NB4 (cell line): ENCODE measurements at places on chromosomes 13 and 19.

DNA sequence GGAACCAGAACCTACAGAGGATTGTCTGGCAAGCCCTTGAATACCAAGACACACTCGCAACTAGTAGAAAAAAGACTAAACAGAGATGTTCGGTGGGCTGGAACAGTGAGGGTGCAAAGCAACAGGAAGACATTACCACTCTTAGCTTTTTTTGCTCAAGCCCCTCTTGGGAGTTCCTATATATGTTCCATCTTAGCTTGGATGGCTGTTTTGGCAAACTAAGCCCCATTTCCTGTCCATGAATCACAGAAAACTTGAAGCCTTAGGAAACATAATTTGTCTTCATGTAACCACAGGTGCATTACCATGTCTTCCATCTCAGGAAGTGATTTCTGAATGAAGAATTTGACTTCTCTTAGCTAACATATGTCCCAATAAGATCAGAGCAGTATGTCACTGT, 446.3 kb downstream of the OLFM4 start:
- no peak for DNase-seq

DNA sequence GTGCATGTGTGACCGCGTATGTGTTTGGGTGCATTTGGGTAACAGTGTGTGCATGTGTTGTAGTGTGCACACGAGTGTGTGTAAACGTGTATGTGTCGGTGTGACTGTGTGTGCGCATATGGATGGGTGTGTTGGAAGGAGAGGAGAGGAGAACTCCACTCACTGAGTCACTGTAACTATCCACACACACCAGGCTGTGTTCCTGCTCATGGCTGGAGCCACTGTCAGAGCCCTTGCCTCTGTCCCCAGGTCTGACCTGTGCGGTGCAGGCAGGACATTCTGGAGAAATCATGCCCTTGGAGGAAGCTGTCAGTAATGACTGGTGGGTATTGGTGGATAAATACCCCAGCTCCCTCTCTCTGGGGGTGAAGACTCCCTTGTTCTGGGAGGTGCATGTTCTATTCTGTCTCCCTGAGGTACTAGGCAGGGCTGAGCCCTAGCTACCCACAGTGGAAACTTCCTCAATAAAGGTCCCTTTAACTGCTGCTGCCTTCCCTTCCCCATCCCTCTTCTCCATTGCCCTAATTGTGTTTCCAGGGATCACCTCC, 48.4 kb downstream of the CYP4F22 start:
- no peak for DNase-seq

DNA sequence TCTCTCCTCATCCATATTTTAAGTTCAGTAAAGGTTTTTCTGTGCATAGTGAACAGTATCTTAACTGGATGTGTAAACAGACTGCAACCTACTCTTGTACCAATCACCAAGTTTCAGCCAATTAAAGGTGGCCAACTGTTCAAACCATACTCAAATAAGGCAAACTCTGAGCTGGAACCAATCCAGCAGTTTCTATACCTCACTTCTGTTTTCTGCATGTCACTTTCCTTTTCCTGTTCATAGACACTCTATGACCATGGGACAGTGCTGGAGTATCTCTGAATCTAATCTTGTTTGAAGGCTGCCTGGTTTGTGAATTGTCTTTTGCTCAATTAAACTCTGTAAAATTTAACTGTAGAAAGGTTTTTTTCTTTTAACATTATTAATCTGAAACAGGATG, 470.3 kb upstream of the SLITRK6 start:
- no peak for DNase-seq

- no peak for DNase-seq
Observed at GRCh38 chr13:64930636-64931035, 2299.5 kb downstream of the PCDH9 start.

GRCh38 chr13:66996503-66996902, 233.6 kb downstream of the PCDH9 start:
- no peak for DNase-seq

DNA sequence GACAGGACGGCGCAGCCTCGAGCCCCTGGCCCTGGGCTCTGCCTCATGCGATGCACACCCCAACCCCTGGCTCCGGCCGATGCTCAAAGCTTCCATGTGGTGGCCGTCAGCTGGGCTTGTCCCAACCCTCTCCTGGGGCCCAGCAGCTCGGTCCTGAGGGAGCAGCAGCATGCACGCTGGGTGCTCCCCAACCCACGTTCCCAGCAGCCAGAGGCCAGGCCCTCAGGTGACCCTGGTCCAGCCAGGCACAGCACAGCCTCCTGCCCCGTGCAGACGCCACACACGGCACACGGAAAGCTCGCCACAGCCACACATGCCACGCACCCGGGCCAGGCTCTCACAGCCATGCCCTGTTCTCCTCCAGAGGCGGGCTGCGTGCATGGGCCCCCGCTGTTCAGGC, 60.7 kb downstream of the IER2 start:
- DNase-seq = no peak

- peak; percentile 27 for DNase-seq
Observed at GRCh38 chr13:98026457-98026857, 73.0 kb downstream of the IPO5 start.

DNA sequence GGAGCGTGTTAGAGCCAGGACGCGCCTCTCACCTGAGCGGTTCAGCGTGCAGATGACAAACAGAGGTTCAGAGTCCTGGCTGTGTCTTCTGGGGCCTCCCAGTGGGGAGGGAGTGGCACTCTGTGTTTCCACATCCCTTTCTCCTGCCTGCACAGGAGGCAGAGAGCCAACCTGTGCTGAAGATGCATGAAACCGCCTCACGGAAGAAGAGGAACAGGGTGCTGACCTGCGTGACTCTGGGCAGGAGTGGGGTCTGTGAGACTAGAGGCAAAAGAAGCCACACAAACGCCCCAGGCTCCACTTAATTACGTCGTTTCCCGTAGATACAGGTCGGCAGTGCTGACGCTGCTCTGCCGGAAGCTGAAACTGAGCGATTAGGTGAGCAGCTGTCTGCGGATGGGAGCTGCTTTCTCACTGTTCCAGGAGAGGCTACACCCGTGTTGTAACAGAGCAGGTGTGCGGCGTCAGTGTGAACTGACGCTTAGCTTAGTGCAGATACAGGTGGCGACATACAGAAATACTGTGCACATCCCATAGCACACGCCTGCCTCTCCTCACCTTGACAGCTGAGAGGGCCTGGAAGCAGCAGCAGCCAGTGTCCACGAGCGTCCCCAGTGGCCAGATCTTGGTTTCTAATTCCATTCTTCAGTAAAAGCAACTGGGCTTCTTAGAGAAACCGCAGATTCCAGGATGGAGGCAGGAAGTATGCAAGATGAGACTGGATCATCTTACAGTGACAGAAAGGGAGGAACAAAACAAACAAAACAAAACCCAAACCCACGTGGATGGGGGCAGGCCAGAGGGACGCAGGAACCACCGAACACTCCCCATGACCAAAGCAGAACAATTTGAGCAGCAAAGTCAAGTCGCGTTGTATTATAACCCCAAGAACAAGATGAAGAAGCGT, 37.7 kb upstream of the MCF2L start:
- DNase-seq = peak; percentile 43

GRCh38 chr19:52099497-52100138, 4.1 kb upstream of the ZNF841 start:
- no peak for DNase-seq

- no peak for DNase-seq
Observed at GRCh38 chr13:44431150-44431549, 57.5 kb downstream of the SERP2 start.

DNA sequence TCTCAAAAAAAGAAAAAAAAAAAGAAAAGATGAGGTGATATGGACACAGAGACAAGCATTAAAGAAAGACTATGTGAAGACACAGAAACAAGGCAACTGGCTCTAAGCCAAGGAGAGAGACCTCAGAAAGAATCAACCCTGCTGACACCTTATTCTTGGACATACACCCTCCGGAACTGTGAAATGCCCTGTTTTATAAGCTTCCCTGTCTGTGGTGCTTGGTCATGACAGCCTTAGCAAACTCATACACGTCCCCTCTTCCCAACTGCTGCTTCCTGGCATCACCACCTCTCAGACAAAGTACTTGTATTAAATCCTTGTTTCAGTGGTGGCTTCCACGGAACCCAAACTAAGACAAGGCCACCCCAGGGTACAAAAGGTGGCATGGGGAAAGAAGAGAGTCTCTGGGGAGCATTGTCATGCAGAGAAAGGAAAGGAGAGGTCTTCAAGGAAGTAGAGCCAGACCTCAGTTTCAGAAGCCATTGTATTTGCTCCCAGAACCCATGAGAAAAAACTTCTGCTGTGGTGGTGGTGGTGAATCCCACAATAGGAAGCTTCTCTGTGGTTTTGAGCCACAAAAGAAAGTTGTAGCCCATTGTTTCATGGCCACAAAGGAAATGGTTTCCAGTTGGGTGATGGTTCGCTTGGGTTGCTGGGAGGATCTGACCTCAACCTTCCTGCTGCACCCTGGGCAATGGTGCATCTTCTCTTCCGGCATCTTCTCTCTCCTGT, 16.3 kb upstream of the TSPAN16 start:
- peak; percentile 98 for DNase-seq

DNA sequence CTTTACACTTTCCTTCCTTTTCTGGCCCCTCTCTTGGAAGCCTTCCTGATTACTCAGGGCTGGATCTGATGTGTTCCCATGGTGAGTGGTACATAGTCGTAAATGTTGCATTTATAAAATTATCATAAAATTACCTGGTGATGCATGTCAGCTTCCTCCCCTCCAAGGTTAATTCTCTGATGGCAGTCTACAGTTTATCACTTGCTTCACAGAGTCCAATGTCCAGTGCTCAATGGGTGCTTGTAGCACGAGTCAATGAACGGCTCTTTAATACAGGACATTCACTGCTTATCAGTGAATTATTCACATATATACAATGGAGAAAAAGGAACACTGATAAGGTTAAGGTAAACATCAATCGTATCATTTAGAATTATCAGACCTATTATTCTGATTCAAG, 27.0 kb upstream of the OXGR1 start:
- DNase-seq = no peak

GRCh38 chr13:94556041-94556440, 39.9 kb downstream of the TGDS start:
- no peak for DNase-seq

DNA sequence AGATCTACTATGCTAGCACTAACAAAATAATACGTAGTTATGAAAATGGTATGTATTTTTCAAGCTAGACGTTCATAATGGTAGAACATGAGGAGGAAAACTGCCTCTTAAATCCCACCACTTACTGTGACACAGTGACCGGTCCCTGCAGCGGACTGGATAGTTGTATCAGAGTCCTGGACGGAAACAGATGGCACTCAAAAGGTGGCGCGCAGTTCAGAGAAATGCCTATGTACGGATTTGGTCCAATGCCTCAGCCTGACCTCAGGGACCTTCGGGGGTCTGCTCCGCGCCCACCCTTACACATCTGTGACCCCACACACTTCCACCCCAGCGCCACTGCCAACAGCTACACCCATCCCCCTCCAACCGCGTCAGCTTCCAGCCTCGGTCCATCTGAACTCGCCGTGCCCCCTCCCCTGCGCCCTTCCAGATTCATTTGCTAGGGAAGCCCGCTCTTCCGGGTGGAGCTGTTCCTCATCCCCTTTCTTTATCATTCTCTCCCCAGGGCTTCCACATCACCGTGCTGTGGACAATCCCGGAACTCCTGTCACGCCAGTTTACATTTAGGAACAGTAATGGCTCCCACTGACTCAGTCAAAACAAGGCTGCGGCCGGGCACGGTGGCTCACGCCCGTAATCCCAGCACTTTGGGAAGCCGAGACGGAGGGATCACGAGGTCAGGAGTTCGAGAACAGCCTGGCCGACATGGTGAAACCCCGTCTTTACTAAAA, 792 bp upstream of the LENG8 start:
- DNase-seq = peak; percentile 54

DNA sequence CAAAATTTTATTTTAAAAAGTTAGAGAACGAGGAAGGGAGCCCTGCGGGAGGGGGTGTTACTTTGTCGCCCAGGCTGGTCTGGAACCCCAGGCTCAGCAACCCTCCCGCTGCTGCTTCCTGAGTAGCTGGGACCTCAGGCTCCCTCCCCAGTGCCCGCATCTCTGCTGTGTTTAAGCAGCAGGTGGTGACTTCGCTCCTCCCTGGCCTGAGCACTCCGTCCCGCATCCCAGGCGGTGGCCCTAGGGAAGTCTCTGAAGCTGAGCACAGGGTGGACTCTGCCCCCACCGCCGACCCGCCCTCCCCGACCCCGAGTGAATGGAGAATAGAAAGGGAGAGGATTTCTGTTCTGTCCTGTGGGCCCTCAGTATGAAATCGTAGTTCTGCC, 30.5 kb downstream of the ZNF701 start:
- peak; percentile 39 for DNase-seq

- no peak for DNase-seq
Observed at GRCh38 chr13:49464085-49464484, 20.0 kb downstream of the SETDB2 start.

DNA sequence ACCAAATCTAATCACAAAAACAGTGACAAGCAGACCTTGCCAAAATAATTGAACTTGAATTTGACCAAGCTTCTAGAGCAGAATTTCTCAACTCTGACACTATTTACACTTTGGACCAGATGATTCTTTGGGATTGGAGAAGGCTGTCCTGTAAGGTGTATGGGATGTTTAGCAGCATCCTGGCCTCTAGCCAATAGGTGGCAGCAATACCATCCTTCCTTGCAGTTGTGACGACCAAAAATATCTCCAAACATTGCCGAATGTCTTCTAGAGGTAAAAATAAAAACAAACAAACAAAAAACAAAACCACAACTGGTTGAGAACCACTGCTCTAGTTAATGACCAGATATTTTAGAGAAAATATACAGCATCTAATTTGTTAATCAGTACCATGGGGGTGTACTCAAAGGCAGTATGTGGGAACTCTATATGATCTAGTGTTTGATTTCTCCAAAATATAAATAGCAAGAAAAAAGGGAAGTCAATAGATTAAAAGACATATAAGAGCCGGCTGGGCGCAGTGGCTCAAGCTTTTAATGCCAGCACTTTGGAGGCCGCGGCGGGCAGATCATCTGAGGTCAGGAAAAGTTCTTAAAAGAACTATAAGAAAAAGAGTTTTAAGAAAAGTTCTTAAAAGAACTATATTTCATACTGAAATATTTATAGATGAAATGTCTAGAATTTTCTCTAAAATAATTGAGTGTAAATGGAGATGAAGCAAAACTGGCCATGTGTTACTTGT, 60.9 kb upstream of the ZNF527 start:
- peak; percentile 33 for DNase-seq

- DNase-seq = no peak
Observed at GRCh38 chr19:32828139-32828538, 41.4 kb downstream of the SLC7A9 start.
